ENCODE measurements at places on chromosomes 4 and X. TPM values are rescaled to one million over a fixed set of nuclear protein-coding genes. Genes with fewer than 3 reads are reported as not detected.
A peak's percentile ranks its signal among the peaks of the same experiment; 100 is the strongest.

BEND2 gene
- total RNA-seq = not detected

DNA sequence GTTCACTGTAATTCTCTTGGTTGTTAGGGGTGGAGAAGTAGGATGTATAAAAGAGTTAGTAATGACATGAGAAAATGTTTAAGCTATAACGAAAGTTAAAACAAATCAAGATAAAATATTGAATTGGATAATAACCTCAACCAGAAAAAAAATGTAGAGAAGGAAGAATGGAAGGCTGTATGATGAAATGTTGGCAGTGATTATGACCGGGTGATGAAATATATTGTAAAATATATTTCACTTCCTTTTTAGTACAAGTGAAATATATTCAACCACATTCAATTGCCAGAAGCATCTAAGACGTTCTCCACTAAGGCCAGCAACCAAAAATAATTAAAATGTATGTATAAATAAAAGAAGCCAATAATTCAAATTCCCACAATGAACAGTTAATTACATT, 309.3 kb upstream of the FGF13 start:
- DNase-seq = no peak

GRCh38 chr4:56640621-56641493, 40.2 kb downstream of the HOPX start:
- no peak for DNase-seq

DNA sequence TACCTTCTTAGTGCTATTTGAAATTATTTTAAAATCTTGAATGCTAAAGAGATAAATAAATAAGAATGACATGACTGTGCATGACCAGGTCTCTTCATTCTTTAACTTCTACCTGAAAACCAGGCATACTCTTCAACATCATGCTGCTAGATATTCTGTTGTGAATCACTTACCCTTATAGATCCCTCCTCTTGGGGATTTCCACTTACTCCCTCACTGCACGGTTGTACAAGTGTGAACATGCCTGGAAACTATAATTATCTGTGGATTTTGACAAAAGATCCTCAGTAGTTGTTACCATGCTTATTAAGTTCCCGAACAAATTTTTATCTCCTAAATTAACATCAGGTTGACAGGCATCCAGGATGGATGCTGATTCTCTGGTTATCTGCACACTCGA, 54.3 kb downstream of the ADGRL3 start:
- DNase-seq = no peak

GLUD2 gene
- 2.6 TPM for total RNA-seq

DNA sequence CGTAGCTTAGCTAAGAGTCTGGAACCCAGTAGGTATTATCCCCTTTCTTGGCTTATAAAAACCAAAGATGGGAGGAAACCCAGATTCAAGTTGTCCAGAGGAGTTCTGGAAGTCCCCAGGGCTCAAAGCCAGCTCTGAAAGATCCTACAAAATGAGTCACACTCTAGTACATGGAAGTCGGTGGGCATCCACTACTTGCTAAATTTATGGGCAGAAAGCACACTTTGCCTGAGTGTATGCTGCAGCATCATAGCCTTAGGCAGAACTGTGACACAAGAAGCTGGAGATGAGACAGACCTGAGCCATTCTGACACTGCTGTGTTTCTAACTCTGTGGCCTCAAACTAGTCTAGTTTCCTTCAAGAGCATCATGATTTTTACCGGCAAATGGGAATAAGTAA, 429.3 kb downstream of the AFF2 start:
- no peak for DNase-seq

CNGA1 gene
- total RNA-seq = not detected

- DNase-seq = no peak
These were observed 25.7 kb upstream of the RP2 start for GRCh38 chrX:46811121-46811520.

DNA sequence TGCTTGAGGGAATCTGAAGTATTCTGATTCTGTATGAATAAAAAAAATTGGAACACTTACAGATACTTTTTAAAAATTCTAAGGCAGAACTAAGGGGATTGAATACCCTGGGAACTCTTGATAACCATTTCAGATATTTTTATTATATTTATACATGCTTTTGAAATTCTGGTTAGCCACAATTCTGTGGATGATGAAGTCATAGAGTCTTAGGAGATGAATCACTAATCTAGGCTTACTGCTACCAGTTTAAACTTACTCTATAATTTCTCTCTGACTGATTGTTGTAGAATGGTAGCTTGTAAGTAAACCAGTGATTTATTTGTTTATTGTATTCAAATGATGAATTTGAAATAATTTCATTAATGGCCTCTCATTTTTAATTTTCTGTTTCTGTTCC, 11.4 kb upstream of the SLAIN2 start:
- DNase-seq = peak; percentile 65

DNA sequence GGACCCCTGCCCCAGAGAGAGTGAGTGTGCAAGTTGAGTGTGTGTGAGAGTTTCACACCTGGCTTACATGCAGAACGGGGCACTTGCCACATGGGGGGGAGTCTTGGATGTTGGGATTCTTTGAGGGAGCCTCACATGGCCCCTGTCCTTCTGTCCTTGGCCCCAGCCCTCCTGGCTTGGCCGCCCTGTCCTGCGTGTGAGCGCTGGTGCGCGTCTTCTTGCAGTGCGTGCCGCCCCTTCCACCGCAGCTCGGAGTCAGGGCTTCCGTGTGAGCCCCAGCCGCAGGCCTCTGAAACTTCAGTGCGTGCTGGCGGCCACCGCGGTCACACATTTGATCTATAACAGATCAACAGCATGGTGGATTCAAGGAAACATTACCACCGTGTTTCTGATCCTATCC, 30.1 kb upstream of the HGFAC start:
- no peak for DNase-seq

GRCh38 chrX:30483996-30484395, 93.6 kb downstream of the TASL start:
- no peak for DNase-seq

DNA sequence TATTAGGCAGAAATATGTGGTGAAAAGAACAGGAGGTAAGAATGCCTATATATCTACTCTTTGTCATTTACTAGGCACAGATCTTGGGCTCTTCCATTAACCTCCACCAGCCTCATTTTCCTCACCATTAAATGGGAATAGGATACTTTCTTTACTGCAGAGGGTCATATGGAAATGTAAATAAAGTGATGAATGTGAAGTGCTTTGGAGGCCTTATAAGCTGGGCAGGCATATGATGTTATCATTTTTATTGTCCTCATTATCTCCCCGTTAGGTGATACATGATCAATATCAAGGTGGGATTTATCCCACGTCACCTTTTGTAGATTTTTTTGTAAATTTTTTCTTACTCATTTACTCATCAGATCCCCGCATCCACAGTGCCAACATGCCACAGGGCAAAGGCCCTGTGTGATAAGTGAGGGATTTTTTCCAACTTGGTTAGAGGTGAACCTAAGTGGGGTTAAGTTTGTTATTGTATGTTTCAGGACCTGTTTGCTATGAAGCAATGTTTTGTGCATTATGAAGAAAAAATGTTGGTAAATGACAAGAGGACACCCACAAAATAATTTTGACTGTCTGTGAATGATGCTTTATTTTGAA, 107.8 kb downstream of the SLC4A4 start:
- DNase-seq = no peak

RASSF6 gene
- not detected for total RNA-seq

GRCh38 chr4:45331802-45332201, 605.4 kb upstream of the GNPDA2 start:
- no peak for DNase-seq

ALB gene
- total RNA-seq = not detected

GRCh38 chrX:67523932-67524331, 19.9 kb upstream of the AR start:
- no peak for DNase-seq

- DNase-seq = no peak
These were observed 8.1 kb downstream of the HGFAC start for GRCh38 chr4:3449574-3450534.

ENAM gene
- not detected for total RNA-seq

AMBN gene
- 0.06 TPM for total RNA-seq

DNA sequence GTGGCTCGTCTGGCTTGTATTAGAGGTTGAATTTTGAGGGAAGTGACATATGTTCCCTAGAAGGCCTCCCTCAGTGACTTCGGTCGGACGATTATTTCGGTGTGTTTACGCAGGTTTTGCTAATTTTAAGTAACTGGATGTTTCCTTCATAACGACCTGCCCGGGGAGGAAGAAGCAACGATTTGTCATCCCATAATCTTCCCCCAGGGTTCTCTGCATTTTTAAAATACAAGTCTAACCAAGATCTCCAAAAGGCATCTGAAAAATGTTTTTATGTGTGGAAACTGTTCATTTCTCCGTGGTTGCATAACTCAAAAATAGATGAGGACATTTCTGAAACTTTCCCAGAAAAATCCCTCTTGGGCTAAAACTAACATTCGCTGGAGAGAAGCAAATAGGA, 195.4 kb downstream of the SHOX start:
- DNase-seq = no peak

TGIF2LX gene
- total RNA-seq = 0.69 TPM

DNA sequence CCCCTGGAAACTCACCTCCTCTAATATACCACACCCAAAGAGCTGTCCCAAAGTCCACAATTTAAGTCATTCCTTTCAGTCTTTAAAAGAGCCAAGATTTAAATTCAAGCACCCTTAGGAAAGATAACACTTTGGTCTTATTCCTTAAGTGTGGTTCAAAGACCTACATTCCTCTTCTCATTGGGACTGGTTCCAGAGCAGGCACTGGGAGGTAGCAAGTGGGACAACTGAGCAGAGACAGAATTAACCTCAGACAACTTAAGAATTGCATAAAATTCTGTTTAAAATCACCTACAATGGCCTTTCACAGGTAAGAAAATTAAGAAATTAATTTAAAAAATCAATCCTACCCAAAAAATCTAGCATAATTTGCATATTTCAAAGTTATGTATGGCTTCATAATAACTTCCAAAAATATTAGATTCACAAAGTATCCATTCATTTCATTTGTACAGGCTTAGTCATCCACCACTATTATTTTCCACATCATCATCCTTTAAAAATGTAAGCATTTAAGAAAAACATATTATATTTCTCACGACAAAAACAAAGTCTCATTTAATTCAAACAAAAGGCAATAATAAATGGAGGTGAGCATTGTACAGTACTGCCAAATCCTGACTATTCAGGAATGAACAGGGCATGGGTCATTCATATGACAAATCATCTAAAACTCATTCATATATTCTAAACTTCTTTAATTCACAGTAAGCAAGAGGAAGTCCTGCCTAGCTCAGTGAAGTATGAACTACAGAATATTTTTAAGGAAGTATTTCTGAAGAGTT, 13.6 kb downstream of the PRSS12 start:
- peak; percentile 24 for DNase-seq

DNA sequence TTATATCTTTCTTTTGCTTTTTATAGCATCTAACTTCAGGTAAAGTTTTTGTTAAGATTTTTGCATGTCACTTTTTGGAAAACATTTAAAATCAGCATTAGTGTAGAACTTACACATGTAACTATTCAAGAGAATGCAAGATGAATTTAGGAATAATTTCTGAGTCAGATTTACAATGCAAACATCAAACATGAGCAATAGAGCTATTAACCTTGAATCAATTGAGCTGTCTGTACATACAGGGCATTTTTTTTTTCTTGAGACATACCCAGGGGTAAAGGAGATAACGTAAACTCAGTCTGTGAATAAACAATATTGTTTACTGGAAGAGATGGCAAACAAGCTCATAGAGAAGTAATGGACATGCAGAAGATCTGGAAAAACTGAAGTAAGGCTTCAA, 311.5 kb downstream of the IL1RAPL2 start:
- DNase-seq = no peak

GRCh38 chr4:186657764-186658163, 65.9 kb downstream of the FAT1 start:
- DNase-seq = no peak

DNA sequence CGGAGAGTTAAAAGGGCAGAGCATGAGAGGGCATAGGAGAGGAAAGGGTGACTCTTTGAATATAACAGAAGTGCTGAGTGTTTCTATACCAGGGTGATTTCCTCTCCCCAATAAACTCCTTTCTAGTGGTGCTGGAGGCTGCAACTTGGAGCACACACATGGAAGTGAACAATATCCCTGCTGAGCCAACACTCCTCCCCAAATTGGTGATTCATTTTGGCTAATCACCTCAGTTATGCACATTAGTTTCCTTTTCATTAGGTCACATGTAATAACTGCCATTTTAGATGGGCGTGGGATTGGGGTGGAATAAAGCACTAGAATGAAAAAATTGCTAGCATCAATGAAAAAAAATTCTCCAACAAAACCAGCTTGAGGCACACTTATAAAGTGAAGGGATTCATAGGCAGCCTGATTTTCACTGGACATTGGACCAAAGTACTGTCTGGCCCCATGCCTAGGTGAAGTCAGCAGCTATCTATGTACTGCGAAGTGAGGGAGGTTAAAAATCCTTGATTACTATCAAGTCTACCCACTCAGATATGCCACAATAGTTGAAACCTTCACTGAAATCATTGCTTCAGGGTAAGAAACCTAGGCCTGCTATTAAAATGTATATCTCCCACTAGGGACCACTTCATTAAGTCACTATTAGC, 174.0 kb downstream of the GLUD2 start:
- DNase-seq = peak; percentile 35

SOX3 gene
- not detected for total RNA-seq

DNA sequence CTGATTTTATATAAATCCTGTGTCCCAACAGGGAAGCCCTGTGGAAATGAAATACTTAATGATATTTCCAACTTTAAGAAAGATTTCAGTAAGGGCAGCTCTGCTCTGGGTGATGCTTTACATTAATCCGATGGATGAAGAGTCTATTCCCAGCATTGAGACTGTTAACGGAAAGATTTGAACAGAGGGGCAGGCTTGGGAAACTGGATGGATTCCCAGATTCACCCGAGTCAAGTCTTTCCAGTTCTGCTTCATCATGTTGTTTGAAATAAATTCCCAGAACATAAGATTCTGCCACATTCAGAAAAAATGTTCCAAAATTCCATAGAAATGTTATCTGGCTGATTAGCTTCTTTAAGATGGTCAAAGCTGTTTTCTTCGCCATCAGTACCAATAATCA, 246.0 kb downstream of the FBXW7 start:
- no peak for DNase-seq

DNA sequence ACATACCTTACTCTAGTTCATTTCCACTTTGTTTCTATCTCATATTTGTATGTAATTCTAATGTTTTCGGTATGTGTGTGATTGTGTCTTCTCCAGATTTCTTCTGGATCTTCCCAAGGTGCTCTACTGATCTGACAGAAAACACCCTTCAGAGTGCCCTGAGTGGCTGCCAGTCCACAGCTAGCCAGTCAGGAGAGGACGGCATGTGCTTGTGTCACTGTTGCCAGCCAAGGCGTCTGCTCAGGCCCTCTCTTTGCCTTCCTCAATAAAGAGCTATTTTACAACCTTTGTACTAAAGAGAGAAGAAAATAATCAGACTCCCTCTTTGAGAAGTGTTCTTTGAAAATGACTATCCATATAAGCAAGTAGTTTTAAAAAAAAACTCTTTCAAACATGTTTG, 29.0 kb downstream of the CD99L2 start:
- no peak for DNase-seq

DNA sequence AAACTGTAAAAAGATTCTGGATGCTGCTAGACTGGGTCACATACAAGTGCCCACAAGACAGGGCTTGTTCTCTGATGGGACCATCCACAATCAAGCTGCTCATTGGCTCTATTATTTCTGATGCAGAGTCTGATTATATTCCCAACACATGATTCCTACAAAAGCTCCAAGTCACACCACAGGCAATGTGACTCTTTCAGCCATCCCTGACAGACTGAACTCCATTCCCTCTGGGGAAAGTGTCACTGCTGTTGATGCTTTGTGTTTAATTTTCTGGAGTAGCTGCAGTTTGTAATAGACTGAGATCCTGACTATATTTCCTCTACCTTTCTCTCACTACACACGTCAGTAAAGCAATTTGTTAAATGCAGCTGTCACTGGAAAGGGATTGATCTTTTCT, 55.4 kb upstream of the BCLAF3 start:
- DNase-seq = no peak

Measured in Daoy (cell line).